Stimulated activated CD4-positive, alpha-beta T cell treated with anti-CD3 and anti-CD28 coated beads, TNF-alpha, amount 100 ng/mL, for 24 hours (primary cell): ENCODE measurements at places on chromosomes 1 and 21.

DNA sequence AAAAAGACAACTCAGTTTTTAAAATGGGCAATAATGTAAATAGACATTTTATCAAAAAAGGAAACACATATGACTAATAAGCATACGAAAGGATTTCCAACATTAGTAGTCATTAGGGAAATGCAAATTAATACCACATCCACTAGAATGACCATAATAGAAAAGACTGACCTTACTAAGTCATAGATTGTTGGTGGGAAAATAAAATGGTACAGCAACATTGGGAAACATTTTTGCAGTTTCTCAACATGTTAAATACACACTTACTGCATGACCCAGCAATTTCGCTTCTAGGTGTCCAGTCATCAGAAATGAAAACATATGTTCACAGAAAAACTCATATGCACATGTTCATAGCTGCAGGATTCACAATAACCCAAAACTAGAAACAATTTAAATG, 29.9 kb upstream of the SLC44A3 start:
- DNase-seq = no peak

DNA sequence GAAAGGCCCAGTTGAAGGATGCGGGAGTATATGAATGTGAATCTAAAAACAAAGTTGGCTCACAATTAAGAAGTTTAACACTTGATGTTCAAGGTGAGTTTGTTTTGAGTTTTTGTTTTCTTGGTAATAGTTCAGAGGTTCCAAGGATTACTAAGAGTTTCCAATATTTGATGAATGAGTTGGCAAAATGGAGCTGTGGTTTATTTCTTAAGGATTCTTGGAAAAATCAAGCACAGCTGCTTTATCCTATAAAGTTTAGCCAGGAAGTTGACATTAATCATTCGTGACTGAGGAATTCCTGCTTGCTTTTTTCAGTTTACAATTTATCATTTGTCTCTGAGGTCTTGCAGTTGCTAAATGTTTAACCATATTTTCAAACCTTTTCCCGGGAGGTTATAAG, 15.1 kb downstream of the VCAM1 start:
- no peak for DNase-seq

GRCh38 chr1:103372866-103373265, 152.6 kb upstream of the RNPC3 start:
- no peak for DNase-seq

- DNase-seq = no peak
Observed at GRCh38 chr1:7450838-7451237, 320.3 kb upstream of the VAMP3 start.

DNA sequence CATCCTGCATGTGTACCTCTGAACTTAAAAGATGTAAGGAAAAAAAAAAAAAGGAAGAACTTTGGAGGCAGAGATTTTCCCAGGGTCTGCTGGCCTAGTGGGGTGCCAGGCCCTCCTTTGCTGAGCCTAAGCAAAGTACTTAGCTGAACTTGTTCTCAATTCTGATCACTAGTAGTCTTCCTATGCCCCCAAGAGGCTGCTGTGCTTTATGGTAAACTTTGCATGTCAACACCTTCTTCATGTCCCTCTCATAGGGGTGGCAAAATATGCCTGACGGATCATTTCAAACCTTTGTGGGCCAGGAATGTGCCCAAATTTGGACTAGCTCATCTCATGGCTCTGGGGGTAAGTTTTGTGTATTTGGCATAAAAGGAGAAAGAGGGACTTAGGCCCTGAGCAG, 1.4 kb upstream of the USP21 start:
- DNase-seq = no peak

GRCh38 chr1:77333501-77333900, 51.7 kb downstream of the AK5 start:
- DNase-seq = no peak

- DNase-seq = peak; percentile 28
Observed at GRCh38 chr1:27598902-27599528, 4.9 kb downstream of the AHDC1 start.

DNA sequence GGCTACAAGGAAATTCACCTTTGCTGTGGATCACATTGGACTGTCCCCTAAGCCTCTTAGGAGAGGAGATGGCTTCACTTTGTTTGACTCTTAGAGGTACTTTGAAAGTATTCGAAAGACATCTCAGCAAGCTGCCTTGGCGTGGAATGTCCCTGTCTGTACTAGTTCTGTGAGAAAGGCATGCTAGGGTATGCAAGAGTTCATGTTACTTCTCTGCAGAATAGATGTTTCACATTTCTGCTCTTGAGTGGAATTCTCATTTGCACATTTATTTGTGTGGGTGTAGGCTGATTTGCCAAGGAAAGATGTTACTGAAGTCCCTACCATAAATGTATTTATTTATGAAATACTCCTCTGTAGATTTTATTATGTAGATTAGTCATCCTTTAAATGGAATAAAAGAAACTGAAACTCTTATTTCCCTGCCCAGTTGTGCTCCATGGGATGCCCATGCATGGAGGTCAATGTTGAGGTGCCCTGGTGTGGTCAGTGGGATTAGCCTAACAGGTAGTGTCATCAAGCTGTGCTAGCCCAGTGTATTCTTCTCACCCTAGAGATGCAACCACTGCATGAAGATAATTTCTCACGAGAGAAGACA, 13.8 kb downstream of the MIA3 start:
- no peak for DNase-seq

GRCh38 chr21:44927587-44928461, 7.1 kb upstream of the ITGB2 start:
- DNase-seq = peak; percentile 76

DNA sequence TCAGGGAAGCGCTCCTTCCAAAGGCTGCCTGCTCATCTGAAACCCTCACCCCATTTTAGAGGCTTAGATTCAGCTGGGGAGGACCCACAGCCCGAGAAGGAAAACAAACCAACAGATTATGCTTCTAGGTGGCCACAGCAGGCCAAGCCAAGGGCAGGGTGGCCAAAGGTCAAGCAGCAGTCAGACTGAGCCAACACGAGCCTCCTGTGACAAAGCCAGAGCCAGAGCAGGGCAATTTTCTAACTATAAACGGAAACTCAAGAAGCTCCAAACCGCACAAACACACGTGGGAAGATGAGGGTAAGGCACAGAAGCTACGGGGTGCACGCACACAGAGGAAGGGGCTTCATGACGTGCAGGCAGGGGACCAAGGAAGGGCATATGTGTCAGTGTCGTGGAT, 64.1 kb downstream of the PLEKHA6 start:
- DNase-seq = no peak

GRCh38 chr1:165635329-165635728, 4.3 kb downstream of the MGST3 start:
- DNase-seq = no peak

DNA sequence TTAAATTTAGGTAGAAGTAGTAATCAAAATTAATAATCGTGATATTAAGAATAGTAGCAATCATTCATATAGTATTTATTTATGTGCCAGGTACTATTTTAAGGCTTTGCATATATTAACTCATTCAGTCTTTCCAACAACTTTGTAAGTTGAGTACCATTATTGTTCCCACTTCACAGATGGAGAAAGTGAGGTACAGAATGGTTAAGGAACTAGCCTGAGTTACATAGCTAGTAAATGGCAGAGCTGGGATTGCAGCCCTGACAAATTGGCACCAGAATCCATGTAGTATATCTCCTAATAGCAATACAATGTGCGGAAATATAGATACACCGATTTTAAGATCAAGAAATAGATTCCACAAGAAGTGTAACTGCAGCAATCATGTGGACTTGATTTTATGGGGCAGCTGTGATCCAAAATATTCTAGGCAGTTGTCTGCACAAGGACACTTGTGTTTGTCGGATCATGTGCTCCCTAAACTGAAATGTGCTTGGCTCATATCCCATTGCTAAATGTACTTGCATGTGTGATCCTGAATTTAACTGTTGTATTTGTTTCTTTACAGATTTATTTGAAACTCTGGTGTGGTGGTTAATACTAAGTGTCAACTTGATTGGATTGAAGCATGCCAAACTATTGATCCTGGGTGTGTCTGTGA, 5.8 kb upstream of the GTF2B start:
- DNase-seq = no peak

- no peak for DNase-seq
Observed at GRCh38 chr1:163046071-163046470, 23.1 kb upstream of the RGS4 start.

DNA sequence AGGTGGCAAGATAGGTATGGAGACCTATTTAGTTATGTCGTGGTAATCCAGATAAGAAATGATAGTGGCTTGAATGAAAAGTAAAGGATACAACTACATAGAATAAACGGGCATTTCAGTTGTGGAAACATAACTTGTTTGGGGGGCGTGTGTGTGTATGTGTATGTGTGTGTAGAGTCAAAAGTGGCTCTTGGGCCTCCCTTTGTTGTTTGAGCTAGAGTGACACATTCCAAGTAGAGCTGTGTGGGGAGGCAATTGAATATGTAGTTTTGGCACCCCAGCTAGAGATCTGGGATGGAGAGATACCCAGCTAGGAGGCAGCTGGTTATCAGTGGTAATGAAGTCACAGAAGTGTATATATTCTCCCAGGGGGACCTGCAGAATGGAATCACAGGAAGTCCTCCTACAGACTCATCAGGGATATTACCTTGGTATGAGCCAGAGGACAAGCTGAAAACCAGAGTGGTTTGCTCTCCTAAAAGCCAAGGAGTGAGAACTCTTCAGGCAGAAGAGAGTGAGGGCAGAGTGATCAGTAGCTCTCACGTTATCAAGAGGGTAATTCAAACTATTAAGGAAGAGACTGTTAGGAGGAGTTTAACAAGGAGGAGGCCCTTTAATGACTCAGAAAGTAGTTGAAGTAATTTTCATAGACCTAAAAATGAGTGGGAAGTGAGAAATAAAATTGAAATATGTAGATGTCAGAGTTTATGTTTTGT, 5.1 kb downstream of the CR1L start:
- DNase-seq = no peak

GRCh38 chr1:218866507-218866906, 307.2 kb upstream of the LYPLAL1 start:
- no peak for DNase-seq

DNA sequence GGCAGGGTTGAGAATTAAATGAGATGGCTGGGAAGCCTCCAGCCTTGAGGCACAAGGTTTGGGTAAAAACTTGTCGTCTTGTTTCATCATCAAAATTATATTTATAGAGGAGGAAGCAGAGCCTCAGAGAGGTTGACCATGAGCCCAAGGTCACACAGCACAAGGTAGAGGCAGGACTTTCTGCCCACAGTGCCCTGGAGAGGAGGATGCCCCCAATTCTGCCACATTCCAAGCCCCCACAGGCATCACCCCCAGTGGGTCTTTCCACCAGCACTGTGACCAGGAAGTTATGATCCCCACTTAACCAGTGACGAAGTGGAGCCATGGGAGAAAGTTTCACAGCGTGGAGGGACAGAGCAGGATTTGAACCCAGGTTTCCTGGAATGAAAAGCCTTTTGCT, 400.0 kb downstream of the MATN1 start:
- DNase-seq = no peak

GRCh38 chr1:18817795-18818435, 41.5 kb downstream of the TAS1R2 start:
- no peak for DNase-seq

DNA sequence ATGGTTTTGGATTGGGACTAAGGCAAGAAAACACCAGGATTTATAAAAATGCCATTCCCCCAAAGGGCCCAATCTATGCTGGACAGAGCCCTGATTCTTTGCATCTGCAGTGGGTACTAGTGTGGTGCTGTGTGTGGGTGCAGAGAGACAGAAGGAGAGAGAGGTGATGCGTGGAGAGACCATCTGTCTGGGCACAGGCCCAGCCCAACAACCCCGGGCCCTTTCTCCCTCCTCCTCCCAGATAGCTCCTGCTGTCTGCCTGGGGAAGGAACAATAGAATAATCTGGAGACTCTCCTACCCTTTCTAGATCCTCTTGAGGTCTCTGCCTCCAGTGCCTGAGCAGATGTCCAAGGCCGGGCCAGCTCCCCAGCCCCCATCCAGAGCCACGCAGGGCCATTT, 15.1 kb downstream of the KIAA1614 start:
- DNase-seq = no peak

GRCh38 chr1:39969048-39969447, 14.1 kb downstream of the MFSD2A start:
- no peak for DNase-seq

DNA sequence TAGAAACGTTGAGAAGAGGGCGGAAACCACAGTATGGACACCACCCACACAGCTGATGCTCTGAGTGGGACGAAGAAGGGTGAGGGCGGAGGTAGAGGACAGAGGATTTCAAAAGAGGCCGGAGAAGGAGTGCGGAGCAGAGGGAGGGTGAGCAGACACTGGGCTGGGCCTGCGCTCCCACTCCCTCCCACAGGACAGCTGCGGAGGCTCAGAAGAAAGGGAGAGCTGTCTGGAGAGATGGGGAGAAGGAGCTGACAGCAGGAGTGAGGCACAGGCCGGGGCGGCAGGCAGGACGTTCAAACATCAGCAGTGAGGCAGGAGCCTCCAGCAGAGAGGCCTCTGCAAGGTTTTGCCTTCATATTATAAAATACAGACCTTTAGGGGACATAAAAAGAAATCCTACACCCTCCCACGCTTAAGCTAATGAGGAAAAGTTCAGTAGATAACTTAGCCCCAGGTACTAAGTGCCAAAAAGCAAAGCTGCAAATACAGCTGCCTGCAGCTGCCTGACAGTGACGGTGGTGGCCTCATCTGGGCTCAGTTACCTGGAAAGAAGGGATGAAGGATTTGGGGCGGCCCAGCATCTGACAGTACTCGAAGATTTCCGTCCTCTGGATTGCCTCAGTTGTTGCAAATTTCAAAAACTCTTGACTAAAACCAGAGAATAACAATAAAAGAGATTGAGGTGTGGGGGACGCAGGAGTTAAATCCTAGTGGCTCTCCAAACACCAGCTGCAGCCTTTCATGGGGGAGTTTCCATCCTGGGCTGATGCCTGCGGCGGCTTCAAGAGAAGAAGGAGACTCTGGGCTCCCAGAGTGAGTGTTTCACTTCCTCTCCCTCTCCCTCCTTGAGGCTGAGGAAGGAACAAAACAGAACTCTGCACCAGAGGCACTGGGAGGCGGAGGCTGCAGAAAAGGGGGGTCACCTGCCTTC, 25.6 kb downstream of the SEC16B start:
- DNase-seq = no peak

DNA sequence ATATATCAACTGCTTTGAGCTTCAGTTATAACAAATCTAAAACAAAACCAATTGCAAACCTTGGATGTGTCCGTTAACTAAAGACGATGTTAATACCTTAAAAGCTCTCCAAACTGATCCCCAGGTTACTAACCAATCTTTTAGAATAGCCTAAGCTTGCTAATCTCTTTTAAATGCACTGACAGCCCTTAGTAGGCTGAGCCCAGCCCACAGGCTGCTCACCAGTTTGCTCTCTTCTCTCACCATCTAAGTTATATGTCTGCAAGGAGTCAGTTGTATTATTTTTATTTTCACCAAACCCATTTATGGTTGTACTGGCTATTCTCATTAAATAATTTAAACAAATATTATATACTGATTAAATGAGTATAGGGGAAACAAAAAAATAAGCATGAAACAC, 199.5 kb downstream of the ADGRL2 start:
- no peak for DNase-seq

- no peak for DNase-seq
Observed at GRCh38 chr1:30467101-30467500, 256.3 kb downstream of the MATN1 start.

GRCh38 chr1:238653693-238654321, 732.6 kb upstream of the CHRM3 start:
- no peak for DNase-seq

GRCh38 chr1:61659061-61659460, 65.9 kb downstream of the TM2D1 start:
- no peak for DNase-seq
